Non-pigmented ciliary epithelial cell (primary cell): ENCODE measurements at places on chromosomes 5 and 9.

DNA sequence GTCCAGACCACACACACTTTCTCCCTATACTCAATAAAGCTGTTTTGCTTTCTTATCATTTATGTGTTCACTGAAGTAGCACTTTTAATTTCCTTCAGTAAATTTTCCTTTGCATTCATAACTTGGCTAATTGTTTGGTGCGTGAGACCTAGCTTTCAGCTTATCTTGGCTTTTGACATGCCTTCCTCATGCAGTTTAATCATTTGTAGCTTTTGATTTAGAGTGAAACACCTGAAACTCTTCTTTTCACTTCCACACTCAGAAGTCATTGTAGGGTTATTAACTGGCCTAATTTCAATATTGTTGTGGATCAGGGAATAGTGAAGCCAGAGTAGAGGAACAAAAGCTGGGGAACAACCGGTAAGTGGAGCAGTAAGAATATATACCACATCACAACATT, 114.7 kb downstream of the ST8SIA4 start:
- no peak for DNase-seq

GRCh38 chr5:74562122-74562521, 78.4 kb downstream of the ENC1 start:
- no peak for DNase-seq

- no peak for DNase-seq
These were observed 938.5 kb upstream of the ACO1 start for GRCh38 chr9:31445960-31446359.

GRCh38 chr9:126439402-126439765, 112.8 kb downstream of the MVB12B start:
- DNase-seq: peak; percentile 55

DNA sequence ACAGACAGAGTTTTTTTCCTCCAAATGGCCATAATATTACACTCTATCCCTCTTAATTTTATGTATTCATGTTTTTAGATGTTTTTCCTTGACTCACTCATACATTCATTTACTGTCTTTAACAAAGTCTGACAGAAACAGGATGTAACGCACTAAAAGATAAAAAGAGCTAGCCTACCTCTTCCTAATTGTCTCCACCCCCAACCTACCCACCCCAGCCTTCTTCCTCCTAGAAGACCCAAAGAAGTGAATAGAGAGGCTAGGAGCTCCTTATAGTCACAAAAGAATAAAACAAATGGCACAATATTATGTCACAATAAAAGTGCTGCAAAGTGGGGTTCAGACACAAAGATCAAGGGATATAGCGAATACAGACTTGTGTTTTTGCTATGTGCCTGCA, 719 bp downstream of the NOL8 start:
- no peak for DNase-seq

DNA sequence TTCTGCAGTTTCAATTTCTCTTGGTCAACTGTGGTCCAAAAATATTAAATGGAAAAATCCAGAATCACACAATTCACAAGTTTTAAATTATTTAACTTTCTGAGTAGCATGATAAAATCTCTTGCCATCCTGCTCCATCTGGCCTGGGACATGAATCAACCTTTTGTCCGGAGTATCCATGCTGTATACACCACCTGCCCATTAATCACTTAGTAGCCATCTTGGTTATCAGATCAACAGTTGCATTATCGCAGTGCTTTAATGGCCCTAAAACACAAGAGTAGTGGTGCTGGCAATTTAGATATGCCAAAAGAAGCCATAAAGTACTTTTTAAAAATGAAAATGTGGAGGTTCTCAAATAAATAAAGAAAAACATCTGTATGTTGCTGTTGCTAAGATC, 25.3 kb downstream of the EFCAB9 start:
- DNase-seq: no peak

- DNase-seq: no peak
These were observed 64.7 kb downstream of the TLR4 start for GRCh38 chr9:117768750-117769395.

DNA sequence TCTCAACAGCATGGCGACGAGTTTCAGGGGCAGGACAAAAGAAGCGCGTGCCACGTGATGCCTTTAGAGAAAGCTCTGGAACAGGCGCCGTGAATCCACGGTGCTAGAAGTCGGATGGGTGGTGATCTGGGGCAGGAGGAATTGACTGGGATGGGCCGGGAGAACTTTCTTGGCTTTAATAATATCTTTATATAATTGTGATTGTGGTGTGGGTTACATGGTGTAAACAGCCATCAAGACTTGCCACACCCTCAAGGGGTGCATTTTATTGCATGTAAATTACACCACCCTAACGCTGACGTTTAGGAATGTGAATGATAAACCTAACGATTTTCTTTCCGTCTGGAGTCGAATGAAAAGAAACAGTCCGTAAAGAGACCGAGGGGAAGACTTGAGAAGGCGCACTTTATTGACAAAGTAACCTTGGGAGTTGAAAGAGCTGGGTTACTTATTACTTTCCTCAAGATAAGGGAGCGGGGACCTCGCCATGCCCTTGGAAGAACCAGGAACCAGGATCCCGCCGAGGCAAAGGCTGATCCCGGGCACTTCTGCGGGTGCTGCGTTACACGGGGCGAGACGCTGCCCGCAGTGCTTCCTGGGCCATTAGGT, 8.5 kb downstream of the NRARP start:
- no peak for DNase-seq

GRCh38 chr5:21121213-21121612, 1133.2 kb upstream of the CDH18 start:
- DNase-seq: peak; percentile 5

DNA sequence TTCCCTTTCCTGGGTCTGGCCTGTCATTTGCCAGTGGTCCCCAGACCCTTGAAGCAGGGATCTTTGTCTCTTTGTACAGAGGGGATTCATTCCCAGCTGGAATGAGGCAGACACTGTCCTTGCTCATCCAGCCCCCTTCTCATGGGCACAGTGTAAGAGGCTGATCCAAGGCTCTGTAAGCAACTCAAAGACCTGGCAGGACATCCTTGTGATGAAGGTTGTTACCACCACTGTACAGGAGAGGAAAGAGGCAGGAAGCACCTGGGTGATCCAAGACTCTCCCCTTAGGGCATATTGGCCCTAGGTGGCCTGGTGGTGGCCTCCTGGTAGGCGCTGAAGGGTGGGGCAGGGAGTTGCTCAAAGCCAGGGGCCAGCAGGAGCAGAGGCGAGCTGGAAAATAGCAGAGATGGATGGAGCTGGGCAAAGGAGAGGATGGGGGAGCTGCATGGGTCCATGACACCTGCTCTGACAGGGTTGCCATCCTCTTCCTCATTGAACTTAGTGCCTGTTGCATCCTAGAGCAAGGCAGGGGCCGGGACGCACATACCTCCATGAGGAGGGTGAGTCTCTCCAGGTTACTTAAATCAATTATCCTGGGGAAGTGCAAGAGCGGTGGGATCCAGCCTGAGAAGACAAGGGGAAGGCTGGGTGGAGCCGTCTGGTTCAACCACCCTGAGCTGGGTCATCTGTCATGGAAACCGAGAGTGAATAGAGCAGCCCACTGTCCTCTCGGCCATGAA, 9.8 kb upstream of the GADD45G start:
- no peak for DNase-seq

DNA sequence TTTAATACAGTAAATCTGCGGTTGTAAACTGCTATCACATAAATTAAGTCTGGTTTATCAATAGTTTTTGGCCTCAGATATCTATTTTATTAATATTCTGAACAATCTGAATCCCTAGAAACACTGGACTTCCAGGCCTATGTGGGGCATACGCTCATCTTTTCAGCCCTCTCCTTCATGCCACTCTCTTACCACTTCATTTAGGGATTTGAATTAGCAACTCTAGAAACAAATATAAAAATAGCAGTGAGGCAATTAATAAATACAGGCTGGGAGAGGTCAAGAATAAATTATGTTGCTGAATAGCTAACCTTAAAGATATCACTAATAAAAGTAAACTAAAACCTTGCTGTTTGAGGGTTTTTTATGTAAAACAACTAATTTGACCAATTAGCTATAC, 480.3 kb upstream of the CD180 start:
- no peak for DNase-seq

- no peak for DNase-seq
These were observed 30.2 kb downstream of the SREK1 start for GRCh38 chr5:66174338-66174737.

- DNase-seq: peak; percentile 90
These were observed 128.3 kb downstream of the EFNA5 start for GRCh38 chr5:107542428-107542827.

DNA sequence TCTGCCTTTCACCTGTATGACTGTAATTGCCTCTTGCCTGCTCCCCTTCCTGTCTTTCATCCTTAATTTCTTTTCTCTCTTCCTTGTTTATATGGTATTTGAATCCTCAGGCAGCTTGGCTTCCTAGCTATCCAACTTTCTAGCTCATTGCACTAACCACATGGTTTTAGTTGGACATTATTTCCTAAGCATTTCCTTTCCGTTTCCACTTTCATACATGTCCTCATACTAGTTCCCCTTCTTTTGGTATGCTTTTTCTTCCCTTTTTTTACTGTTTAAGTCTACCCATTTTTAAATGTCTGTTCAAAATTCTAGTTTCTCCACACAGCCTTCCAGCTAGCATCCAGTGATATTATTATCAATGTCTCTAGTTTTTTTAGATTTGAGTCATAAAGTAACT, 6.6 kb downstream of the CWC27 start:
- no peak for DNase-seq

- DNase-seq: no peak
These were observed 78.0 kb downstream of the LPAR1 start for GRCh38 chr9:110960288-110960687.

GRCh38 chr5:122924203-122924602, 78.8 kb downstream of the SNX24 start:
- no peak for DNase-seq

DNA sequence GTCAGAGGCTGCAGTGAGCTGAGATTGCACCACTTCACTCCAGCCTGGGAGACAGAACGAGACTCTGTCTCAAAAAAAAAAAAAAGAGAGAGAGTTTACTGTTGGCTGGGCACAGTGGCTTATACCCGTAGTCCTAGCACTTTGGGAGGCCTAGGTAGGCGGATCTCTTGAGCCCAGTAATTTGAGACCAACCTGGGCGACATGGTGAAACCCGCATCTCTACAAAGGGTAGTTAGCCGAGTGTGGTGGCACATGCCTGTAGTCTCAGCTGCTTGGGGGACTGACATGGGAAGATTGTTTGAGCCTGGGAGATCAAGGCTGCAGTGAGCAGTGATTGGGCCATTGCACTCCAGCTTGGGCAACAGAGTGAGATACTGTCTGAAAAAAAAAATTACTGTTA, 12.6 kb downstream of the HABP4 start:
- DNase-seq: no peak

DNA sequence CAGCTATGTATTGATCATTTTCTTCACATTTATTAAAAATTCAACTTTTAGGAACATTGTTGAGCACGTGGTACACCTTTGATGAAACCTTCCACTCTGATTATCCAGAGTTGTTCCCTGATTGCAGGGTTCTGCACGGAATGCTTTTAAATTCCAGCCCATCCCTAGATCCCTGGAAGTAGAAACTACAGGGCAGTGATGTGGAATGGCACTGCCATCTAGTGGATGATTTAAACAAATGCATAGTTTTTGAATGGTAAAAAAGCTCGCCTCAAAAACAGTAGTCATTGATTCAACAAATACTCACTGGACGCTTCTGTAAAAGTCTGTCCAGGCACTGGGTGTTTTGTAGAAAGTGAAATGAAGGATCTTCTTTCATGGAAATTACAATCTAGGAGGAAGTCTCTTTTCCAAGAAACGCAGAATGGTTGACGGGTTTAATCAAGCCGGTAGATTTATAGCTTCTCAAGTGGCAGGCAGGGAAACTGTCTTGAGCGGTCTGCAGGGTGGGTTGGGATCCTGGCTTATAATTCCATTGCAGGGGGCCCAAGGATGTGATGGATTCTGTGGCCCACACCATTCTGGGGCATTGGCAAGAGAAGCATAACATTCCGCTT, 118.4 kb downstream of the ARHGAP26 start:
- no peak for DNase-seq
